ENCODE measurements at places on chromosomes 4 and X.

GRCh38 chrX:145502670-145503069, 255.4 kb downstream of the SPANXN1 start:
- H3K27me3 ChIP-seq = no peaks in the 10 kb centered on the region
- DNase-seq = no peak
- H3K36me3 ChIP-seq = no peaks in the 10 kb centered on the region
- no peak overlapping the region for H3K27ac ChIP-seq
- H3K4me1 ChIP-seq = no peaks in the 10 kb centered on the region

- no peak overlapping the region for H3K4me3 ChIP-seq
- no peak for DNase-seq
- H3K27me3 ChIP-seq = no peaks in the 10 kb centered on the region
- H3K36me3 ChIP-seq = no peaks in the 10 kb centered on the region
Measured at GRCh38 chr4:40178672-40179071, 18.2 kb upstream of the RHOH start.

GRCh38 chr4:7094916-7095315, 27.1 kb upstream of the GRPEL1 start:
- no peaks in the 10 kb centered on the region for H3K36me3 ChIP-seq
- H3K4me3 ChIP-seq = no peak overlapping the region
- no peaks in the 10 kb centered on the region for H3K27me3 ChIP-seq
- H3K27ac ChIP-seq = no peak overlapping the region

- no peaks in the 10 kb centered on the region for H3K27me3 ChIP-seq
- peaks cover 10% of the 10 kb centered on the region for H3K4me1 ChIP-seq
- H3K36me3 ChIP-seq = no peaks in the 10 kb centered on the region
Measured at GRCh38 chrX:275476-275966, 5.7 kb upstream of the PLCXD1 start.

DNA sequence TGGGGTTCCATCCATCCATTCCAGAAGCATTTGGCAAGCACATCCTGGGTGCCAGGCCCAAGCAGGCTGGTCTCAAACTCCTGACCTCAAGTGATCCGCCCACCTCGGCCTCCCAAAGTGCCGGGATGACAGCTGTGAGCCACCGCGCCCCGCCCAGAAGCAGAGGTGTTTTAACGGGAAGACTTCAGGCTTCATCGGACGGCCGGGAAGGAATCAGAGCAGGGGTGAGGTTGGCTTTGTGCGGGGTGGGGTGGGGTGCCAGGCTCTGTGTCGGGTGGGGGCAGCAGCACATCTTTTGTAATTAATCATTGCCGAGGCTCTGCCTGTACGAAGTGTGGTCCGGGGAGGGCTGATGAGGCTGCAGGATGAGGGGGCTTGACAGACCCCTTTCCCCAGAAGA, 5.1 kb upstream of the SLC25A6 start:
- peaks cover 7% of the 10 kb centered on the region for H3K4me1 ChIP-seq
- H3K36me3 ChIP-seq = peaks cover 28% of the 10 kb centered on the region
- no peaks in the 10 kb centered on the region for H3K27me3 ChIP-seq
- DNase-seq = no peak
- H3K4me3 ChIP-seq = no peak overlapping the region

DNA sequence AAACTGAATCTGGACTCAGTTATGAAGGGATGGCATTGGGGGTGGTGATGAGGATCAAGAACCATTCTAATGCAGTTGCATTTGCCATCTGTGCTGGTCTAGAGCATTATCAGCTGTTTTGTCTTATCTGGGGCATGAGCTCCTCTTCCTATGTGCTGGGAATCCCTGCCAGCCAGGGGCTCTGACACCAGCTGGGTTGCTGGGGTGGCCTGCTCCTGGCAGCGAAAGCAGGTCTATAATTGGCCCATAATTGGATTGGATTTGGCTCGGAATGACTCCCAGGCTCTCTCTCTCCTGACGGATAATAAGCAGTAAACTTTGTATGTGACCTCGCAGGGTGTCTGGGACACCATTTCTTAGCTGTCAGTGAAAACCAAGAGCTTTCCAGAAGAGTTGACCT, 34.1 kb downstream of the SMPX start:
- H3K4me1 ChIP-seq = no peaks in the 10 kb centered on the region
- H3K27me3 ChIP-seq = no peaks in the 10 kb centered on the region
- no peak overlapping the region for H3K4me3 ChIP-seq
- no peak for DNase-seq
- H3K36me3 ChIP-seq = no peaks in the 10 kb centered on the region

DNA sequence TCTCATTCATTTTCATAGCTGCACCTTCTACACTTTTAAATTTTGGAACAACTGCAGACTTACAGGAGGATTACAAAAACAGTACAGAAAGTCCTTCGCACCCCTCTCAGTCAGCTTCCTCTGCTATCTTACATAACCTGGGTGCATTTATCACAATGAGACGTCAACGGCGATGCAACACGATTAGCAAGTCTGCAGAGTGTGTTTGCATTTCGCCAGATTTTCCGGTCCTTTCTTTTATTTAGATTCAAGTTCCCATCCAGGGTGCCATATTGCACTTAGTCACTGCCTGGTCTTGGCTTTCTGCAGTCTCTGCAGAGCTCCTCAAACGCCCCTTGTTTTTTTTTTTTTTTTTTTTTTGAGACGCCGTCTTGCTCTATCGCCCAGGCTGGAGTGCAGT, 85.9 kb downstream of the ASMT start:
- no peak overlapping the region for H3K27ac ChIP-seq
- no peak for DNase-seq
- H3K36me3 ChIP-seq = no peaks in the 10 kb centered on the region
- H3K4me1 ChIP-seq = no peaks in the 10 kb centered on the region
- H3K4me3 ChIP-seq = no peak overlapping the region
- H3K27me3 ChIP-seq = no peaks in the 10 kb centered on the region

DNA sequence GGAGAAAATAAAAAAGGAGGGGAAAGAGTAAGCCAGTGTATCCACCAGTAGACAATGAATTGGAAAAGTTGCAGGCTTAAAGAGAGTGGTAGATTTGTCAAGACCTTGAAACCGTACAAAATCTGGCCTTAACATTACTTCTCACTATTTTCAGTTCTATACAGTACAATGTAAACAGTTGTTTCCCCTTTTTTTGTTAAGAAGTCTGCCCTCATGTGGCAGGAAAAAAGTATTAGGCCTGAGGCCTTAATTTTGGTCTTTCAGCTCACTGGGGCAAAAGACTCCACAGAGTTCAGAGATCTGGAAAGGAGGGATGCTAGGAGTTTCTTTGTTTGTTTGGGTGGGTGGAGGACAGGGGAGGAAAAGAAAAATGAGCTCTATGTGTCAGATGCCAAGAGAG, 92.8 kb upstream of the CCDC160 start:
- no peaks in the 10 kb centered on the region for H3K36me3 ChIP-seq
- no peaks in the 10 kb centered on the region for H3K27me3 ChIP-seq
- DNase-seq = peak; percentile 11
- no peak overlapping the region for H3K4me3 ChIP-seq
- H3K27ac ChIP-seq = no peak overlapping the region
- no peaks in the 10 kb centered on the region for H3K4me1 ChIP-seq

GRCh38 chr4:36325499-36325898, 44.1 kb downstream of the DTHD1 start:
- no peak for DNase-seq
- H3K27me3 ChIP-seq = no peaks in the 10 kb centered on the region
- no peak overlapping the region for H3K27ac ChIP-seq
- no peaks in the 10 kb centered on the region for H3K4me1 ChIP-seq

- H3K36me3 ChIP-seq = no peaks in the 10 kb centered on the region
- H3K27me3 ChIP-seq = peaks cover 4% of the 10 kb centered on the region
- H3K4me3 ChIP-seq = no peak overlapping the region
- H3K4me1 ChIP-seq = no peaks in the 10 kb centered on the region
Measured at GRCh38 chr4:181793096-181793495, 450.1 kb upstream of the TENM3 start.

GRCh38 chr4:56757261-56757746, 64.2 kb downstream of the SPINK2 start:
- peaks cover 39% of the 10 kb centered on the region for H3K4me1 ChIP-seq
- peak; percentile 72 for DNase-seq
- no peaks in the 10 kb centered on the region for H3K36me3 ChIP-seq
- H3K4me3 ChIP-seq = no peak overlapping the region
- no peaks in the 10 kb centered on the region for H3K27me3 ChIP-seq

DNA sequence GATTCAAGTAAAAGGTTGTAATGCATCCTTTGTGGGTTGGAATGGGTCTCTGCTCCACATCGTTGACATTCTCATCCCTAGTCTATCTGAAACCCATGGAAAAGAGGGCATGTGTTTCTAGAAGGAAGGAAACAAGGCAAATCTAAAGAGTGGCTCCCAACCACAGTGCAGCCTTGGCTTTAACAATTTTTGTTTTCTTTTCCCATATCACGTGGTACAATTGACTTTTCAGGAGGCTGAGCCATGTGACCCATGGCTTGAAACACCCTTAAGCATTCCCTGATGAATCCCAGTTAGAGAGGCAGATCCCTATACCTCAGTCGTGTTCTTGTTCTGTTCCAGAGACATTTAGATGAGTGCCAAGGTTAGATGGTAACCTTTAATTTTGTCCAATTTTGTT, 12.8 kb downstream of the DCUN1D4 start:
- DNase-seq = no peak
- no peaks in the 10 kb centered on the region for H3K27me3 ChIP-seq
- no peak overlapping the region for H3K27ac ChIP-seq
- H3K4me1 ChIP-seq = no peaks in the 10 kb centered on the region

- H3K27ac ChIP-seq = no peak overlapping the region
- H3K4me3 ChIP-seq = no peak overlapping the region
- H3K36me3 ChIP-seq = no peaks in the 10 kb centered on the region
- no peak for DNase-seq
- no peaks in the 10 kb centered on the region for H3K27me3 ChIP-seq
Measured at GRCh38 chr4:8732681-8733243, 138.9 kb downstream of the HMX1 start.

- no peak for DNase-seq
- no peaks in the 10 kb centered on the region for H3K27me3 ChIP-seq
- H3K36me3 ChIP-seq = no peaks in the 10 kb centered on the region
- H3K27ac ChIP-seq = no peak overlapping the region
Measured at GRCh38 chrX:85905851-85906250, 141.5 kb downstream of the CHM start.

DNA sequence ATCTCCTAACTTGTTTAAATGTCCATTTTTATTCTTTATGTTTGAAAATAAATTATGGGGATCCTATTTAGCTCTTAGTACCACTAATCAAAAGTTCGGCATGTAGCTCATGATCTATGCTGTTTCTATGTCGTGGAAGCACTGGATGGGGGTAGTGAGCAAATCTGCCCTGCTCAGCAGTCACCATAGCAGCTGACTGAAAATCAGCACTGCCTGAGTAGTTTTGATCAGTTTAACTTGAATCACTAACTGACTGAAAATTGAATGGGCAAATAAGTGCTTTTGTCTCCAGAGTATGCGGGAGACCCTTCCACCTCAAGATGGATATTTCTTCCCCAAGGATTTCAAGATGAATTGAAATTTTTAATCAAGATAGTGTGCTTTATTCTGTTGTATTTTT, 27.6 kb downstream of the NUDT6 start:
- no peak overlapping the region for H3K27ac ChIP-seq
- no peak for DNase-seq
- H3K36me3 ChIP-seq = peaks cover 43% of the 10 kb centered on the region
- no peak overlapping the region for H3K4me3 ChIP-seq
- H3K4me1 ChIP-seq = peaks cover 29% of the 10 kb centered on the region

DNA sequence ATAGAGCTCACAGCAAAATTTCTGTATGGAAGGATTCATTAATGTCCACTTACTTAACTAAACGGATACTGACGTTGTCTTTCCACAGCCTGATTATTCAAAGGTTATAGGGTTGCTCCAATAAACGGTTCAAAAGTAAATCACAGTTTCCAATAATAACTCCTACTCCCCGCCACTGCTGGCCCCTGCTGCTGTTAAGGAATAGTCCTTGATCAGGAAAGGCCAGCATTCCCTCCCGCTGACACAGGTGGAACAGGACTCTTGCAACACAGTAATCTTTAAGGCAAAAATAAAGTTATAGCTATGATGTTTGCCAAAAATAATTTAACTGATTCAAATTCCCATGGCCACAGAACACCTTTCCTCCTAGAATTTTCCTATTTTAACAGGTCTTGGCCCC, 53.9 kb downstream of the FAT1 start:
- peaks cover 86% of the 10 kb centered on the region for H3K36me3 ChIP-seq
- H3K4me3 ChIP-seq = no peak overlapping the region
- no peak for DNase-seq
- no peaks in the 10 kb centered on the region for H3K27me3 ChIP-seq
- peaks cover 42% of the 10 kb centered on the region for H3K4me1 ChIP-seq
- peak overlapping the region; percentile 2 for H3K27ac ChIP-seq

DNA sequence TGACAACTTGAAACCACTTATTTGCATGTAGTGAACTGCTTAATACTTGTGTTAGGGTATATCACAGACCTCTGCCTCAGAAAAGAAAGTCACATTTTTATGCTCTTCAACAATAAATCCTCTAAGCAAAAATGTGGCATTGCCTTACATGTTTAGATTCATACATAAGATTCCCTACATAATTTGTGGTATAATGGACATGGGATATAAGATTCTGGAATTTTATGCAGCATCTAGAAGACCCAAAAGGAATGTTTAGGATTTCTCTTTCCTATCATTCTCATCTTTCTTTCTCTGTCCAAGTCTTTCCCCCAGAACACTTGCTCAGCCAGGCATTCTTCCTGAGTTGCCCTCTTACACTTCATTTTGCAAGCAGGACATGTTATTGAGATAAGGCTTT, 37.7 kb upstream of the TET2 start:
- no peak overlapping the region for H3K27ac ChIP-seq
- no peaks in the 10 kb centered on the region for H3K36me3 ChIP-seq
- no peak for DNase-seq
- H3K4me1 ChIP-seq = no peaks in the 10 kb centered on the region

GRCh38 chr4:128835498-128836222, 26.2 kb downstream of the JADE1 start:
- no peak overlapping the region for H3K27ac ChIP-seq
- no peaks in the 10 kb centered on the region for H3K27me3 ChIP-seq
- no peak overlapping the region for H3K4me3 ChIP-seq
- peaks cover 51% of the 10 kb centered on the region for H3K36me3 ChIP-seq

DNA sequence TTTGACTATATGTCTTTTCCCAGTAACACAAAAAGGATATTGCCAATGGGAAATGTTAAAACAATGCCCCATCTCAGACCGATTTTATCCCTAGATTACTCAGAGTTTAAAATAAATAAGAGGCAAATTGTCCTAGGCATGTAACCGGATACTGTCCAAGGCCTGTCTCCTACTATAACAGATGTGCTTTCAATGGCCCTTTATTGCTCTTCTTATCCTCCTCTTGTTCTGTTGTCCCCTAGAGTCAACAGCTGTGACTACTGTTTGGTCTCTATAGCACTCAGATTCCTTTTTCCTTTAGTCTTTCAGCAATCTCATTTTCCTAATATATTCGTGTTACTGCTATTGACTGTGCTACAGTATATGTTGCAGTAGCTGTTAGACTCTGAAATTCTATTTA, 66.8 kb upstream of the PLS3 start:
- no peak for DNase-seq
- no peaks in the 10 kb centered on the region for H3K36me3 ChIP-seq
- H3K27ac ChIP-seq = no peak overlapping the region
- H3K4me3 ChIP-seq = no peak overlapping the region
- H3K27me3 ChIP-seq = no peaks in the 10 kb centered on the region

Measured in SJSA1 (cell line).